Activated CD4-positive, alpha-beta T cell treated with anti-CD3 and anti-CD28 coated beads, Interleukin-2, amount 50 U/mL, for 1 hour (primary cell): ENCODE measurements at places on chromosomes 16 and 17.
A peak's percentile ranks its signal among the peaks of the same experiment; 100 is the strongest.

DNA sequence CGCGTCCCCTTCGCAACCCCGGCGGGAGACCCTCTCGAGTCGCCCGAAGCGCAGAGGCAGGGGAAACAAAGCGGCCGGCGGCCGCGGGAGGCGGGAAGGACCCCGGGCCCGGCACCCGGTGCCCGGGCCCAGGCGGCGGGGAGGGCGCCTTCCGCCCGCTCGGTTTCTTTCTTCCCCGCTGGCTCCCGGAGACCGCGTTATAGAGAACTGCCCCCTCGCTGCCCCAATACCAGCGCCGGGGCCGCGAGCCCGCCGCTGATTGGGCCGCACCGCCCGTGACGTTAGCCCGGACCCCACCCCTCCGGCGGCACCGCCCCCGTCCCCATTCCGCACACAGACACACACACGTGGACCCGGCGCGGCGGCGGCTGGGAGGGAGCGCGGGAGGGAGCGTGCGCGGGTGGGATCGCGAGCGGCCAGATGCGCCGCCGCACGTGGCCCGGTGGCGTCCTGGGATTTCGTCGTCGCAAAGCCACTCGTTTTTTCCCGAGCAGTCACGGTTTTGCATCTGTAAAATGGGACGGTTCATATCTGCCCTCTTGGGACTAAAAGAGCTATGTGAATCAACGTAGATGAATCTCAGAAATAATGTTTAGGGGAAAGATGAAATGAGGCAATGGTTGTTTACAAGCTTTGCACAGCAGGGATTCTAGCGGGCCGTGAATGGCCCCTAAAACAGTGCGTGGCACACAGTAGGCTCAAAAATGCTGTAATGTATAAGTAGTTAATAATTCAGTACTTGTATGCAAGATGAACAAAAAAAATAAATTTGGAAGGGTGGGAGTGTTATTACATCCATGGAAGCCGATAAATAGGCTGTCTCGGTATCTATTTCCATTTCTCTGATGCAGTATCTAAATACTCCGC lies at the start of gene EPOP:
Gene EPOP, minus strand, starts transcription at position 209 of the 867 bp plus-strand sequence. CDS start 462 bp downstream, outside the sequence.
- peak; percentile 79 for DNase-seq

GRCh38 chr17:77424585-77425344 lies 284.0 kb downstream of the SEC14L1 start:
- DNase-seq, result no peak

GRCh38 chr16:88941913-88942909 lies 34.8 kb downstream of the CBFA2T3 start:
- peak; percentile 56 for DNase-seq

DNA sequence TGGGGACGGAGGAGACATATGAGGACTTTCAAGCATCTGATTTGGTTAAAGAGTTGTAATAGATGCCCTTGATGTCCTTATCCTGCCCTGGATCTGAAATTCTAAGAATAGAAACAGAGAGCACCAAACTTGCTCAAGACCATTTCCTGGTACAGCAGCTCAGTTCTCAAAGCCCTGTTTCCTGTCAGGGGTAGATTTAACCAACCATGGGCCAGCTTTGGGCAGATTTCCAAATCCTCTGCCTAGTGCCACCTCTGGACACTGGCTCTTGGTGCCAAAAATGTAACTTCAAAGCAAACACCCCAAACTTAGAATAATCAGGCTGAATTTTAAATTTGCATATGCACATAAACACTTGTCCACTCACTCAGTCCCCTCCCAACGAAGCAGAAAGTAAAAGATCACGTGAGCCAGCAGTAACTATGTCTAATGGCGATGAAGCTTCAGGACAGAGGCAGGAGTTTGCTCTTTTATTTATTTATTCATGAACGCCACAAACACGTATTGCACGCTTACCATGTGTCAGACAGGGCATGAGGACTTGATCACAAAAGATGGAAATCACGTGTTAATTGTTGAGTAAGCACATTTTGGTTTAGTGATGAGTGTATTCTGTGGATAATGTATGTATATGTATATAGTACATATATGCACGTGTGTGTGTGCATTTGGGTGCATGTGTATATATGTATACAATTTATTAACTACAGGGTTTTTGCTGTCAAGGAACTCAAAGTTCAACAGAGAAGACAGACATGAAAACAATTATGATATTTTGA lies 23.1 kb upstream of the SDK2 start:
- DNase-seq, result no peak

GRCh38 chr17:5869041-5869745 lies 201.0 kb upstream of the WSCD1 start:
- no peak for DNase-seq

DNA sequence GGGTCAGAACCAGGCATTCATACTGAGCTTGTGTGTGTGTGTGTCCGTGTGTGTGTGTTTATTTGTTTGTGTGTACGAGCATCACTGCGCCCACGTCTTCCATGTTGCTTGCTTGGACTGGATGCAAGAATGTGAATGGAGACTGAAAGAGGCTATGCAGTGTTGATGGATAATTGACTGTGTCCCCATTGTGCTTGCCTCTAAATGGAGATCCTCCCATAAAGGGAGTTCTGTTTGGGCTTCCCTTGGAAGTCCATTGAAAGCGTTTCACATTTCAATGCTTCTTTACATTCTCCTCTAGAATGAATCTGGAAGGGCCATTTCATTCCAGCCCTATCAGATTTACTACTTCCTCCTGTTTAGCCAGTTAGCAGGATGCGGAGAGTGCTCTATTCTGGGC lies 124.0 kb downstream of the GP2 start:
- no peak for DNase-seq

GRCh38 chr16:27111486-27111885 lies 44.8 kb downstream of the C16orf82 start:
- DNase-seq, result no peak

DNA sequence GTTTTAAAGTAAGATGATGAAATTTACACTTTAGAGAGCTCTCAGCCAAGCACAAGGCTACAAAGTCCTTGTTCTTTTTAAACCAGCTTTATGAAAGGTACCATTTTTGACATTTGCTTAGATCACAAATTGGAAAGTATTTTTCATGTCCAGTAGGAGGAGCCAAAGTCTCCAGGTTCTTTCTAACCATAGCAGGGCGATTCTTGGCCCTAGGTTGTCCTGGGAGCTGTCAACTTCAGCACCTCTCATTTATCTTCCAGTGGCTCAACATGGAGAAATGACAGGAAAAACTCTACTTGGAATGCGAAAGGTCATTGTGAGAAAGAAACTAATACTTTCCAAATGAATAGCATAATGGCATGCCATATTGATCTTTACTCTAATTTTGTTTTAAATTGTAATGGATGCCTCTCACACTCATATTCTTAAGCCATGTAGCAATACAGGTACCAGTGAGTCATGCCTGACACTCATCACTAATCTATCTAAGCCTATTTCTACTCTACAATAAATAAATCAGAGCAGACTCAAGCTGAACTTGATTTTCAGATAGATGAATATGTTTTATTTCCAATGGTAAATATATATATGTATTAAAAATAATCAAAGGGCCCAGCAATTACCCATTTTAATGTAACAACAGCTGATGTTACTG lies 919.1 kb upstream of the EEF2KMT start:
- DNase-seq, result no peak

GRCh38 chr16:48535831-48536613 lies 74.0 kb downstream of the N4BP1 start:
- no peak for DNase-seq

GRCh38 chr16:8850279-8850885 lies 18.4 kb downstream of the CARHSP1 start:
- DNase-seq, result no peak

DNA sequence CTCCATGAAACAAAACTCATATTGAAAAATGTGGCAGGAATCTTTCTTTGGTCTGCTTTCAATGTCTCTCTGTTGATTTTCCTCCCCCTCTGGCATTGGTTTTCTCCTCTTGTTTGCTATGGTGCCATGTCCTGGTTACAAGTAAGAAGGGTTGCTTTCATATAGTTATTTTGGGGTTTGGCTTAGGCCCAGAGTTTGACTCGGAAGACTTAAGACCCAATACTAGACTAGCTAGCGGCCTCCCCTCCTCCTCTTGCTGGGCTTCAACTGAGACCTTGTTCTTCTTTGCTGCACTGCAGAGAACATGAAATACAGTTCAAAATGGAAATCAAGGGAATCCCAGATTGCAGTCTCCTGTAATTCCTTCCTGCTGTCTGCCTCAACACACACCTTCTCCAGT lies 30.0 kb upstream of the CLEC18A start:
- DNase-seq, result no peak

DNA sequence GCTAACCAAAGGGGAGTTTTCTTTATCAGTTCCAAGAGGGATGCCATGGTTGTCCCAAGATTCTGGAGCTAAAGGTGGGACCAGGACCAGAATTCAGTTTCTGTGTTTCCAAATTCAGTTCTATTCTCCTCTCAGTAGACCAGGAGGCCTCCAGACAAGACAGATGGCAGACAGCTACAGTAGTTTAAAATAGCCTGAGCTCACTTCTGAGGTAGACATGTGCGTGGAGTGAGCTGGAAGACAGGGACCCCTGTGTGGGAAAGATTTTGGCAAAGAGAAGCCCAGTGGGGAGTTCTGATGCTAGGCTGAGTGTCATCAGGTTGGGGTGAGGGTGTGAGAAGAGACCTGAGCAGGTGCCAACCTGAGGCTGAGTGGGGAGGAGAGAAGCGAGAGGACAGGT lies 95.4 kb downstream of the PRKCB start:
- DNase-seq, result no peak

DNA sequence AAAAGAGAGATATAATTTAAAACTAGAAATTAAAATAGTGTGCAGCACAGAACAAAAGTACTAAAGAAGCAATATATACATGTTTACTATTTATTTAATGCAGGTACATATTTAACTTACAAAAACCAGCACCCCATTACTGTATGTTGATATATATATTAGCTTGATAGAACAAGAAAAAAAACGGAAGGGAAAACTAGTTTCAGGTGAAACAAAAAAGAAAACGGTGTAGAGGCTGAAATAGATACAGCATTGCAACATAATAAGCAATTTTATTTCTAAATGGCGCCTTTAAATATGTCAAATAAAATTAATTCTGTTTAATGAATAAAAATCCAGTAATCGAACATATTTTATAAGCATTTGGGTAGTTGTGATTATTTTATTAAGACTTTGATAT lies 3.9 kb downstream of the HNF1B start:
- DNase-seq, result no peak

GRCh38 chr17:83053739-83054451 lies 25.5 kb upstream of the METRNL start:
- DNase-seq, result no peak

- no peak for DNase-seq
These were observed 37.0 kb downstream of the NPLOC4 start for GRCh38 chr17:81599719-81600486.

- DNase-seq, result no peak
These were observed 8.3 kb downstream of the CDH16 start for GRCh38 chr16:66910175-66910940.

- no peak for DNase-seq
These were observed 2.2 kb downstream of the PIP4K2B start for GRCh38 chr17:38797158-38797490.

DNA sequence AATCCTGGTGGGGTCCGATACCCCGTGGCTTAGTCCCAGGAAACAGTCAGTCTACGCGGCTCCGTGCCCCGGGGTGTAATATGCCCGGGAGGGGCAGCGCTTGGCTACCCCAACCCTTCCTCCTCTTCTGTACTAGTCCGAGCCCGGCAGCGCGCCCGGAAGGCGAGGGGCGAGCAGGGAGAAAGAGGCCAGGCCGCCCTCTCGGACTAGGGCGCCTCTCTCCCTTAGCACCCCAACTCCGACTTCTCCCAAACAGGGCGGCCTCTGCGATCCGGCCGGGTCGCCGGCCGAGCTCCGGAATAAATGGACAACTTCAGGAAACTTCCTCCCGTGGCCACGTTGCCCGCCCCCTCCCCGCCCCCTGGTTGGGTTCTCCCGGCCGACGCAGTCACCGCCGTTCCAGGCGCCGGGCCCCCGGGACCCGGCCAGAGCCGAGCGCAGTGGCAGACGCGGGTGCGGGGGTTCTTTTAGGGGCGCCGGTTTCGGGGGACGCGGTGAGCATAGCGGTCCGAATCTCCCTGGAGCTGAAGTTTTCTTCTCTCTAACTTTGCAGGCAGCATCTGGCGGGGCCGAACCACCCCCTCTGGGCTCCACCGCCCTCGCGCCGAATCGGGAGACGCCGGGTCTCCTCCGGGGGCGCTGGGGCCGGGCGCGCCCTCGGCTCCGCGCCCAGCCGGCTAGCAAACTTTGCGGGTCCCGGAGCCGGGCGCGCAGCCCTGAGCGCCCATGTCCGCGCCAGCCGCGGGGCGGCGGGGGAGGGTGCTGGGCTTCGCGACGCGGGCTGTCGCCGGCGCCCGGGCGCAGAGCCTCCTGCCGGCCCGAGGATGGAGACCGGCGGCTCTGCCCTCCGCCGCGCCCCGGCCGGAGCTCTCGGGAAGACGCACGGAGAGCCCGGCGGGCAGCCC lies at the start of gene SDK2:
Gene SDK2, minus strand, starts transcription at position 301 of the 905 bp plus-strand sequence. CDS start 357 bp downstream, outside the sequence.
- DNase-seq, result no peak

GRCh38 chr17:65583921-65584603 lies 22.6 kb upstream of the AXIN2 start:
- DNase-seq, result no peak

- DNase-seq, result no peak
These were observed 1.2 kb downstream of the DUSP14 start for GRCh38 chr17:37490638-37491614.

DNA sequence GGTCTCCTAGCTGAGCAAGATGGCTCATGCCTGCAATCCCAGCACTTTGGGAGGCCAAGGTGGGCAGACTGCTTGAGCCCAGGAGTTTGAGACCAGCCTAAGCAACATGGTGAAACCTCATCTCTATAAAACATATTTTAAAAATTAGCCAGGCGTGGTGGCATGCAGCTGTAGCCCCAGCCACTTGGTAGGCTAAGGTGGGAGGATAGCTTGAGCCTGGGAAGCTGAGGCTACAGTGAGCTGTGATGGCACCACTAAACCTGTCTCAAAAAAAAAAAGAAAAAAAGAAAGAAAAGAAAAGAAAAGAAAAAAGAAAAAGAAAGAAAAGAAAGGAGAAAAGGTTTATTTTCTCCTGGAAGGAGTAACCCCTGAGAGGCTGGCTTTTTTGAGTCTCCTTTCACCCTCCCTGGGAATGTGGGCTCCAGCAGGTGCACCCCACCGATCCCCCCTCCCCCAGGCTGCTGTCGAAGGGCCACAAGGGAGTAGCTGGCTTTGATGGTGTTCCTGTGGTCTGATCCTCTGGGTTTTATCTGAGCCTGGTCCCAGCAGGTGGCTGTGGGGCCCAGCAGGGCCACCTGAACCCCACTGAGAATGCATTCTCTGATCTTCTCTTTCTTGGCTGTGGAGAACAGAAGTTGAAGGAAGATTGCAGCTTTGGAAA lies 29.9 kb upstream of the TNRC6C start:
- no peak for DNase-seq

GRCh38 chr17:15377200-15377599 lies 35.8 kb upstream of the TEKT3 start:
- DNase-seq, result no peak

GRCh38 chr17:21508211-21508610 lies 132.1 kb downstream of the KCNJ12 start:
- DNase-seq, result no peak

DNA sequence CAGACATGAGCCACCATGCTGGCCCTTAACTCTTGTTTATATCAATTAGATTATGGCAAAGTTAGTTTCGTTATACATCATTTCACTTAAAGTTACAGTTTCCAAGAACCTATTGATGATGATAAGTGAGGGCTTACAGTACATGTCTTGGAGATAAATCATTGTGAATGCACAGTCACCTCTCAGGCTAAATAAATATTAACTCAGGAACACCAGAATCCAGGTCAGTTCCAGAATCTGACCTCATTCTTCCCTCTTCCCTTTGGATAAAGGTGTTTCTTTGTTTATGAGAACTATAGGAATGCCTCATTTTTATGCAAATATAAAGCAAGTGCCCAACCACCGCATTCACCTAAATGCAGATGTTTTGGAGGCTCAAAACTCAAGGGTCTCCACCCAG lies 48.4 kb upstream of the CRYM start:
- no peak for DNase-seq

- DNase-seq, result no peak
These were observed 98.3 kb upstream of the GOT2 start for GRCh38 chr16:58832386-58832895.
